ENCODE measurements at places on chromosomes 1 and 21.

DNA sequence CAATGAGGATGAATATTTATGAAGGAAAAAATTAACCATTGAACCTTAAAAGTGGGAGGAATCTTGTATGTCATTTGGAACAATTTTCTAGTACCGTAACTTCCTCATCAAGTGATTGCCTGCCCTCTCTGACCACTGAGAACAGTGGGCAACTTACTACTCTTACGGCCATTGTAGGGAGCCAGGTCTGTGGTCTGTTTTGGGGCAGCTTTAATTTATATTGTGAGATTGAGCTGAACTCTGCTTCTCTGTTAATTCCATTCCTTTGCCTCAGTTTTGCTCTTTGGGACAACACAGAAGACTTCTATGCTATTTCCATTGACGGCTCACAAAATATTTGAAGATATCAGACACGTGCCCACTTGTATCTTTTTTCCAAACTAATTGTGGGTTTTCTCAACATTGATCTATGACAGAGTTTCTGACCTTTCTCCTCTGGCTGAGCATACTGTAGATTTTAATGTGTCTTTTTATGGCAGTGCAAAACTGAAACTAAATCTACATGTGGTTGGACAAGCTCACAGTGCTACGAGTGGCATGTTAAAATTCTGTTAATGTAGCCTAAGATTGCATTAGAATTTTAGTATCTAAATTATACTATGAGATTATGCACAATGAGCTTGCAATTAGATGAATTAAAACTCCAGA lies 27.8 kb upstream of the ZNF281 start:
- DNase-seq, result no peak

DNA sequence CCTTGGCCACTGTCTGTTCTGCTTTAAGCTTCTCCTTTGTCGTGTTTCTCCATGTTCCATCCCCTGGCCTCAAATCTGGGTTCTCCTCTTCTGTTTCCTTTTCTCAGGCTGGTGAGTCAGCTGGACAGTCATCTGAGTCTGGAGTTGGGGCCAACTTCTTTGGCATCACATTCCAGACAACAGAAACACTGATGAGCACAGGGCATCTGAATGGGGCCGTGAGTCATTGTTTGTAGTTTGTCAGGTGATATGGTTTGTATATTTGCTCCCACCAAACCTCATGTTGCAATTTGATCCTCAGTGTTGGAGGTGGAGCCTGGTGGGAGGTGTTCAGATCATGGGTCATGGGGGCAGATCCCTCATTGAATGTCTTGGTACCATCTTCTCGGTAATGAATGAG lies 14.3 kb upstream of the OLIG2 start:
- no peak for DNase-seq

GRCh38 chr1:200893411-200893901 lies 1.2 kb upstream of the INAVA start:
- no peak for DNase-seq

DNA sequence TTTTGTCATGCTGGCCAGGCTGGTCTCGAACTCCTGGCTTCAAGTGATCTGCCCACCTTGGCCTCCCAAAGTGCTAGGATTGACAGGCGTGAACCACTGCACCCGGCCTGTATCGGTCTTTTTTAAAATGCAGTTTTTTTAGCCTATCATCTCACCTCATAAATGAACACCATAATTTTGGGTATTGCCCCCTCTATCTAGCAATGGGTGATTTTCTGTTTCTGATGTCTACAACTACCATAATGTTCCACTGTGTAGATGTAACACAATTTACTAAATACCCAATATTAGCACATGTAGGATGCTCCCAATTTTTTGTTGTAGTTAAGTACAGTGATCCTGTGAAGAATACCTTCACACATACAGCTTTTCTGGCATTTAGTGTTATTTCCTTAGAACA lies 2.0 kb upstream of the CAMTA1 start:
- no peak for DNase-seq

GRCh38 chr1:70855203-70855602 lies 192.4 kb downstream of the PTGER3 start:
- DNase-seq, result no peak

GRCh38 chr1:155562581-155563376 lies at the start of gene ASH1L:
Gene ASH1L (minus strand): TSS chr1:155562803. CDS start chr1:155521519, 41,284 bp downstream.
- peak; percentile 99 for DNase-seq

GRCh38 chr1:23217421-23218115 lies at the start of gene HTR1D:
Gene HTR1D (minus strand): TSS chr1:23217502. CDS start chr1:23194219, 23,283 bp downstream.
- DNase-seq, result peak; percentile 25

- DNase-seq, result no peak
These were observed 60.7 kb upstream of the ITPKB start for GRCh38 chr1:226799634-226800281.

- DNase-seq, result no peak
These were observed 13.7 kb downstream of the DHRS3 start for GRCh38 chr1:12604114-12604874.

DNA sequence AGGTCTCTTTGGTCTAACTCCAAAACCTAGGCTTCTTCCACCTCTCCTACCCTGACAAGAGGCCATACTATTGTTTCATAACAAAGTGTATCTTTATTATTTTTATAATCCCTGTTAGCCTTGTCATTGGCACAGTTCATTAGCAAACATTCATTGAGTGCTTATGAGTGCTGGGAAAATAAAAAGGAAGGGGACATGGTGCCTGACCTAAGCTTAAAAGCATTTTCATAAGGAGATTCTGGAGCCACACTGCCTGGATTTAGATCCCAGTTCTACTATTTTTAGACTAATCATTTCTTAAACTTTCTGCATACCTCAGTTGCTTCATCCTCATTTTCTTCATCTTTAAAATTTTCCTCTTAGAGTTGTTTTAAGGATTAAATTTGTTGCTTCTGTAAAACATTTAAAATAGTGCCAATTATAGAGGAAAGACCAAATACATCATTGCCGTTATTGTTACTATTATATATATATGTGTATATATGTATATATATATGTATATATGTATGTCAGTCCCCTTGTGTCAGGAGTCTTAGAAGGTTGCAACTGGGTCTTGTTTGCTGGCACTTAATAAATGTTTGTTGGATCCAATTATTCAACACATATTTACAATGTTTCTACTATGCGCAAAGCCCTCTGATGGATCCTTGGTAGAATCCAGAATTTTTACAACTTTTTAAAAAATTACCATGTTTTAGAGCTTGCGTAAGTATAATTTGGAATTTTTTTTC lies 250.9 kb upstream of the SGIP1 start:
- DNase-seq, result no peak

GRCh38 chr1:233569636-233570035 lies 44.3 kb upstream of the KCNK1 start:
- DNase-seq, result no peak

DNA sequence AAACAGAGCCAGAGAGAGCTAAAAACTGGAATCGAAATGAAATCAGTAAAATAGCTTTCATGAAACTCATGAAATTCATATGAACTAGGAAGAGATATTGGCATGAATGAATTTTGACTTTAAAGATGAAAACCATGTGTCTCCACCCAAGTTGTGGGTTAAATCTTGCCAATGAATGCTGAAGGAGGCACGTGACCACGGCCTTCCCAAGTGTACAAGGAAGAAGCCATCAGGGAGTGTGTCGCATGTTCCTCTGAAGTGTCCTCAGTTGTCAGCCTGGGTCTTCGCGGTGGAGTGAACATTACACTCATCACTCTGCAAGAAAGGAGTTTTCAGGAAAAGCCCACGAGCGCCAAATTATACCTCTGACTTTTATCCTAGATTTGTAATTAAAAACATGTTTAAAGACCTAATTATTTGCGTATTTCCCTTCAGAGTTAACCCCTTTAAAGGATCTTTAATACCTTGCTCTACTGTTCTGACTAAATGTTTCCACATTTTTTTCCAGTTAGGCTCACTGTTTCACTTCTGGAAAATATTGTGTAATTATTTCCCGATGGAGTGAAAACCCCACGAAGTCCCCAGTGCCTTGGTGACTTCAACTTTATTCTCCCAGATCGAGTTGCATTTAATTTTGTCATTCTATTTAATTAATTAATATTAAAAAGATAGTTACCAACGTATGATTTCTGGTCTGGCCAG lies 118.3 kb downstream of the DHRS3 start:
- DNase-seq, result no peak

- no peak for DNase-seq
These were observed 22.1 kb upstream of the ZNF124 start for GRCh38 chr1:247193958-247194357.

DNA sequence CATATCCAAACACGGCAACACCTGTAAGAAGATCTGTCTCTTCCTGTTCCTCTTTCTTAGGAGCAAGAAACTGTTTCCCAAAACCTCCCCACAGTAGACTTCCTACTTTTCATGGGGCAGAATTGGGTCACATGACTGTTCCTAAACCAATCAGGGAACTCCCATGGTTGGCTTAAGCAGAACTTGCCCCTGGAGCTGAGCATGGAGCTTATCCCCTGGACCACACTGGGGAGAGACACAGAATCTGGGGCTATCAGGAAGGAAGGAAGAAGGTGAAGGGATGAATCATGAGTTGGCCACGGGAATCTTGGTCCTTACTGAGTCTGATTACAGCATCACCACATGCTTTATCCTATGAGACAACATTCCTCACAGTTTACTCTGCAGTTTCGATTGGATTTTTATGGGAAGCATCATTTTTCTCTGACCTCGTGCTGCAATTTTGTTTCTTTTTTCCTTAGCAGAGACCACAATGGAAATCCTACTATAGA lies 81.8 kb downstream of the CDC7 start:
- DNase-seq, result no peak

- peak; percentile 82 for DNase-seq
These were observed 32.6 kb downstream of the UTP25 start for GRCh38 chr1:209860293-209860881.

- no peak for DNase-seq
These were observed 49.8 kb upstream of the WLS start for GRCh38 chr1:68281946-68282615.

DNA sequence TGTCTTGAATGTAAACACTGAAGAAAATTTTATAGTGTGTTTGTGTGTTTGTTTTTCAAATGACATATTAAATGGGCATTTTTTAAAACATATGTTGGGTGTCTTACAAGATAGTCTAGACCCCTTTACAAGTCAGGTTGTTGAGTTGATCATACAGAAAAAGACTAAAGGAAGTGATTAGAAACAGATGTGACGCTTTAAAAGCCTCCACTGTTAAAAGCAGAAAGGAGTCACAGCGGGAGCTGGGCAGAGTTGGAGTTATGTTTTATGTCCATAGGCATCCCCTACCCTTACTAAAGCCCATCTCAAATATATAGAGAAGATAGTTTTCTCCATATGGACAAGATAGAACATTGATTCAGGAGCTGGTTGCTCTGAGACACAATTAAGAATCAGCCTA lies 393.9 kb downstream of the PLPP3 start:
- DNase-seq, result no peak

DNA sequence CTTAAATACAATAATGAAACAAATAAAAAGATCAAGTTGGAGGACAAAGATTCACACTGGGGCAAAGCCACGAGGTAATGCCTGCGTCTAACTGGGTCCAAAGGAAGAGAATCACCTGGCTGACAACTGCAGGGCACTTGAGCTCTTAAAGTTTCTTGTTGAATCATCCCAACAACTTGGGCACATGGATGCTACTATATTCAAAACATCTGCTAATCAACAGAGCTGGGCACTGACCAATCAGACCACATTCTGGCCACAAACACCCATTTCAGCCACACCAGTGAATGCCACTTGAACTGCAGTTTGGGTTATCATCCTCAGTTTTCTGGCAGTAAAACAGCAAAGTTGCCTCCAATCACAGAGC lies 51.0 kb downstream of the ABCA4 start:
- no peak for DNase-seq

GRCh38 chr1:87305151-87305550 lies 23.5 kb upstream of the LMO4 start:
- DNase-seq, result no peak

GRCh38 chr1:36387141-36387949 lies 1.6 kb upstream of the STK40 start:
- no peak for DNase-seq

DNA sequence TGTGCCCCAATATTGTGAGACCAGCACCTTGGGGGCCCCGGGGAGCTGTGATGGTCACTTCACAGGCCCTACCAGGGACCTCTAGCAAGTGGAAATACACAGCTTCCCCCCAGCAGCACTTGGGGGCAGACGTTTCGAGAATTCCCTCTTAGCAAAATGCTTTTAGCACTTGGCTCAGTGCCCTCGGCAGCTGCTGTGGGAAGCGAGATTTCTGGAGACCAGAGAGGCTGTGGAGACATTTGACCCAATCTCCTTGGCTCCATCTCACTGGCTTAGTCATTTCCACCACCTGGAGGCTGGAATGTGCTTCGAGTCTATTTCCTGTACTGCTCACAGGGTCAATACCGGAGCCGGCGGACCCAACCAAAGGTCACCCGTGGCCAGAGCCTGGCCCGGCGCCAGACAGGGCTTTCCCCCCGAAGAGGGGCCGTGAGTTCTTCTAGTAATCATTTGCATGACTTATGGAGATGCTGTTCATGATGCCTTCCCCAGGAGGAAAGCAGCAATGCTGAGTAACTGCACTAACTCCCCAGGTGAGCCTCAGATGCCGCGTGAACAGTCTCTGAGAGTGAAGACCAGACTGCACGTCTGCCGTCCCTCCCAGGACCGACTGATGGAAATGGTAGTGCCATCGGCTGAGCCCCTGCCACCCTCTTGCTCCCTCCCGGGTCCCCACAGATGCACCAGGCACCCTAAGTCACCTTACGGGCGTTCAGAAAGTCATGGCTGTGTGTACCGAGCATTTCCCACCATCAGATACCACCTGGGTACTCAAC lies 4.4 kb upstream of the C2CD2 start:
- no peak for DNase-seq

GRCh38 chr21:26965907-26966581 lies 844 bp downstream of the ADAMTS5 start:
- no peak for DNase-seq

- no peak for DNase-seq
These were observed 13.5 kb upstream of the TINAGL1 start for GRCh38 chr1:31562707-31563360.

DNA sequence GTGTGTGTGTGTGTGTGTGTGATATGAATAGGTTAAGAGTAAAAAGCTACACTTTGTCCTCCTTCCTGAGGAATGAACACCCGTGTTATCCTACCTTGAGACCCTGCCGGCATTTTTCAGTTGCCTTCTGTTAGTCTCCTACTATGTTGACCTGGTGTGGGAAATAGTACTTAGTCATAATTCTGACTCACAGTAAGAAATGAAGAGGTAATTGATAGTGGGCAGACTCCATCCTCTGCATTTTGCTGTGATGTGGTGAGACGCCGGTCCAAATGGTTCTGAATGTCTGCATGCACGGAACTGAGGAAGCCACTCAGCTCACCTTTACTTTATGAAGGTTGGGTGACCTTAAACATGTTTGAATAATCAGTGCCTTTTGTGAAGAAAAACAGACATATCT lies 12.6 kb downstream of the CD101 start:
- no peak for DNase-seq

- DNase-seq, result no peak
These were observed 34.6 kb upstream of the TNFSF4 start for GRCh38 chr1:173241528-173242347.
